Stimulated activated CD8-positive, alpha-beta memory T cell treated with anti-CD3 and anti-CD28 coated beads, Interleukin-2, amount 100 ng/mL, for 1 hour (primary cell): ENCODE measurements at places on chromosomes 5 and 9.

DNA sequence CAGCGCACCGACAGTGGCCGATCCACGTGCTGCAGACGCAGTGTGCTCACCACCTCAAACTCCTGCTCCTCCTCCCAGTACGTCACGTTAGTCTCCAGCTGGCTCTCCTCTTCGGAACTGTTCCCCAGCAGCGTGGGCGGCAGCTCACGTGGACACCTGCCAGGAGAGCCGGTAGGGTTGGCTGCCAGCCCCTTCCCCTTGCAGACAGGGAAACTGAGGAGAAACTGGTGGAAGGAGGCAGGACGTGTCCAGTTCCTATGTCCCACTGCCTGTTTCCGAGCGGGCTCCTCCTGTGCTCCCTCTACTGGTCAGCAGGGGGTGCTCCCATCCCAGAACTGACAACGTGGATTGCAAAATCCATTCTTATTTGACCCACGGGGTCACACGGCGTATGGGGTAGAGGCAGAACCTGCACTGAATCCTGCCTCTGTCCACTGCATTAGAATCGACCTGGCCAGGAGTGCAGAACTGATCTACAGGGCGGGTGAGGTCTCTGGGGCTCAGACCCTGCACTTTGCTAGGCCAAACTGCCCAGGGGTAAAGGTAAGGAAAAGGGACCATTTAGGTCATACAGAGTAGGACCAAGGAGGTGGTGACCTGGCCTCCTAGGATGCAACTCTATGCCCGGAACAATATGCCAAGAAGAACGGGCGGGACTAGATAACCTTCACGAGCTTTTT lies 25.7 kb downstream of the PDGFRB start:
- no peak for DNase-seq

- DNase-seq = no peak
Observed at GRCh38 chr5:107669096-107670031, 1.4 kb downstream of the EFNA5 start.

- DNase-seq = peak; percentile 1
Observed at GRCh38 chr5:115209279-115209678, 39.6 kb upstream of the TRIM36 start.

DNA sequence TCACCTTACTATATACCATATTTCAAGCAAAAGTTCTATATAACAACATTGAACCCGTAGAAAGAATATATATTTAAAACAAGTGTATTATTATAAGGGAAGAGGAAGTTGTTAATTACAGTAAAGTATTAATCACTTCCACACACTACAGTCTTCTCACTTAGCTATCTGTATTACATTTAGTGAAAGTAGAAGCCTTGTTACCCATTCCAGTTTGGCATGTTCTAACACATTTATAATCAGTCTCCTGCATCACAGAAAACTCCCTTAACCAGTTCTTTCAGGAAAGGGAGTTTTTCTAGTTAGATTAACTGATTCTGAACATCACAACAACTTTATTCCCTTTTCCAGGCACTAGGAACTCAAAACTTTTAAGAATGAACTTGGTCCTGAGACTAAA lies 6.9 kb downstream of the RAB14 start:
- no peak for DNase-seq

DNA sequence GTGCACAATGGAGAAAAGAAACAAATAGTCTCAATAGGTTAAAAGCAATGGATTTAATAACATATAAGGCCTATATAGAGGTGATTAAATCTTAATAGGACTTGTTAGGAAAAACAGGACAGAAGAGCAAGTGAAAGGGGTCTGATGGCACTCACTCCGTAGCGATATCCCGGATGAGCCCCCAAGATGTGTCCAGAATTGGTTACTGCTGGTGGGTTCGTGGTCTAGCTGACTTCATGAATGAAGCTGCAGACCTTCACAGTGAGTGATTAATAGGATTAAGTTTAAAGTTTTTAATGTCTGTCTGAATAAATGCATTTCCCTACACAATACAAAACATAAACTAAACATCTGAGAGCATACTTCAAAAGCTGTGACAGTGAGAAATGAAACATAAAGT lies 110.4 kb upstream of the FAM174A start:
- no peak for DNase-seq

- DNase-seq = no peak
Observed at GRCh38 chr5:88883836-88884607, 1.0 kb upstream of the MEF2C start.
